ENCODE measurements at places on chromosomes 7 and 10.
A peak's percentile ranks its signal among the peaks of the same experiment; 100 is the strongest.

DNA sequence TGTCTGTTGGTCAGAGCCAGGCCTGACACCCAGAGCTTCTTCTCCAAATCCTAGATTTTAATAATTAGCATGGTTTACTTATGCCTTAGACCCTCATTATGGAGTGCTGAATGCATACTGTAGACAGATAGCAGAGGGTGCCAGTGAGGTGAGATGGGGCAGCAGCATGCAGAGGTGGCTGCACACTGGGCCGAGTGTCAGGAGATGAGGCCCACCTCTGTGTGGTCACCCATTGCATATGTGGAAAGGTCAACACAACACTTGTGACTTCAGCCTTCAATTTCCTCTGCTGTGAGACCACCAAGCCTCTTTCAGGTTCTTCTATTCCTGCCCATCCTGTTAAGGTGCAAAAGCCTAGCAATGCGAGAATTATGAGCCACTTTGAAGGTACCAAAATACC lies 39.7 kb upstream of the NMT2 start:
- DNase-seq, result no peak

- no peak for DNase-seq
Observed at GRCh38 chr7:44183386-44183785, 5.9 kb downstream of the GCK start.

DNA sequence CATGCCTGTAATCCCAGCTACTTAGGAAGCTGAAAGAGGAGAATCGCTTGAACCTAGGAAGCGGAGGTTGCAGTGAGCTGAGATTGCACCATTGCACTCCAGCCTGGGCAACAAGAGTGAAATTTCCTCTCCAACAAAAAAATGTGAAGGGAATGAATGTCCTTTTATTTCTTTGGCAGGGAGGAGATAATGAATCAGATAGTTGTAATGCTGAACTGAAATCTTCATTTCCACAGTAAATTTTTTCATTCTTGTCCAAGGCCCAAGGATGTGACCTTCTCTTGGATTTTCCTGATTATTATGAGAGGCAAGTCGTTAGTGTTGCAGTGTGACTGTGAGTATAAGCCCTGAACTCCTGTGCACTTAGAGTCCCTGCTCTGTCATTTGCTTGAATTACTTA lies 13.6 kb downstream of the STAMBPL1 start:
- DNase-seq, result no peak

DNA sequence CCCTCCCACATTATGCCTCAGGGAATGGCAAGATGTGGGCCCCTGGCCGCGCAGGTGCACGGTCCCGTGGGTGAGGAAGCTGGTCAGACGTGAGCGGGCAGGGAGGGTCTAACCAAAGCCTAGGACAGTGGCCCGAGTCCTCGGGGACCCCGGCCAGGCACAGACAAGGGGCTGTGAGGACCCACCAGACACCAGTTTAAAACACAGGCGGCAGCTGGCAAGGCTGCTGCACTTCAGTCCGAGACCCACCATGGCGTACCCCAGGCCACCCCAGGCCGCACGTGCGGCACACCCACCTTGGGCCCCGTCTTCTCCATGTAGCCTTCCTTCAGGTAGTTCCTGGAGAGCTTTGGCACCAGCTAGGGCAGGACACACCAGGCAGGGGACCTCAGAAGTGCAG lies 23.5 kb downstream of the GET4 start:
- no peak for DNase-seq

DNA sequence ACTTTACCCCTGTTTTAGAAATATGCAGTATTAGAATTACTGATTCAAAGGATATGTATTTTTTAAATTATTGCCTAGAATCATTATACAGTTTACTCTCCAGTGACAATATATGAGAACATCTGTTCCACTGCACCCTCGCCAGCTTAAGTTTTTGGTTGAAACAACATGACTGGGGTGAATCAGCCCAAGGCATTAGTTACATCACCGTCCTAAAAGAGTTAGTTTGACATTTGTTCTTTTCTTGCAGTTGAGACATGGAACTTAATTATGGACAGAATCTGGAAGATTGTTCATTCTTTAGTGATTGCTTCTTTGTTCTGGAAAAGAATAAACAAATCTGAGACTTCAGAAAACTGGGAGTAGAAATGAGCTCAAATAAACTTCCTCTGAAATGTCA lies 167.3 kb upstream of the DKK1 start:
- DNase-seq, result no peak

DNA sequence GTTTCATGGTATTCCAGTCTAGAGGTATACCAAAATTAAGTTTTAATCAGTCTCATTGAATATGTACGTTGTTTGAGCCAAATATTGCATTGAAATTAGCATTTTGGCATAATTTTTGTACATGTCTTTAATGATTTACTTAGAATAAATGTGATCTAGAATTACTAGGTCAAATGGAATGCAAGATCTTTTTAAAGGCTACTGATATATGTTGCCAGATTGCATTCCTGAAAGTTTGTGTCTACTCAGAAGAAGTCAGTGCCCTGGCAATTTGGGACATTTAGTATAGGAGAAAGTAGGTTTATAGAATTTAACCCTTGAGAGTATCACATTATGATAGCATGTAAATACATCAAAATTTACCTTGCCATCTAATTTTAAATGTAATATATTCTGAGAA lies 32.4 kb downstream of the KMT2E start:
- DNase-seq, result no peak

DNA sequence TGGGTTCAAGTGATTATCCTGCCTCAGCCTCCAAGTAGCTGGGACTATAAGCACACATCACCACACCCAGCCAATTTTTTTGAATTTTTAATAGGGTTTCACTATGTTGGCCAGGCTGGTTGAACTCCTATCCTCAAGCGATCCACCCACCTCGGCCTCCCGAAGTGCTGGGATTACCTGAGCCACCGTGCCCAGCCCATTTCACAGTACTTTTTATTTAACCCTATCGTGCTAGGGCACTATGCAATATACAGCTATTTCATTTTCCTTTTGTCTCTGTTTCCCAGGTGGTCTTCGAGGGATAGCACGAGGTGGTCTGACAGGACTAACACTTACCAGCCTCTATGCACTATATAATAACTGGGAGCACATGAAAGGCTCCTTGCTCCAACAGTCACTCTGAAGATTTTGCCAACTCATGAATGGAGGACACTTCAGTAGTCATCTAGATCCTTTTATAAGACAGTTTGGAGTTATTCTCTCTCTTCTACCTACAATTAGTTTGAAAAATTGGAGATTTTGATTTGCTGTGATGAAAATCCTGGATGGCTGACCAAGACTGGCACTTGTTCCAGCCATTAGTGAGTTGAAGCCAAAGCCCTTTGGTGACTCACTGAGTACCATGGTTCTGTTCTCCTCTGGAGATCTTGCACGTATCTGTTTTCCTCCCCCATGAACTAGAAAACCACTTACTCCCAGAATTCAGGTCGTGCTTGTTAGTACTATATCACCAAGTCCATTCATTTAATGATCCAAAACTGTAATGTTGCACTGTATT lies 27.3 kb downstream of the NCOA4 start:
- DNase-seq, result no peak

DNA sequence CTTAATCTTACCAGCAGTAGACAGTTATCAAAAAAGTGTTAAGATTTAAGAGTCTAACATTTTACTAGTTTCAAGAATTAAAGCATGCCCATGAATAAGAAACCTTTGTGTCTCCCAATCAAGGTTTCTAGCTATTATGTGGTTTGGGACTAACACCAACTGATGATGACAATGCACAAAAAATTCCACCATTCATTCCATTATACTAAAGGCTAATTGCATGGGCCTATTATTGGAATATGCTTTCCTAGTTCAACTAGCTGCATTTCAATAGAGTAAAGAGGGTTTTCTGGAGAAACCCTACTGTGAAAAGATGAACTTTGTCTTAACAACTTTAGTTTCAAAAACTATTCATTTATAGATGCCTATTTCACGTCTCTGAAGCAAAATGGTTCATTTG lies 44.6 kb downstream of the UBE2H start:
- no peak for DNase-seq

DNA sequence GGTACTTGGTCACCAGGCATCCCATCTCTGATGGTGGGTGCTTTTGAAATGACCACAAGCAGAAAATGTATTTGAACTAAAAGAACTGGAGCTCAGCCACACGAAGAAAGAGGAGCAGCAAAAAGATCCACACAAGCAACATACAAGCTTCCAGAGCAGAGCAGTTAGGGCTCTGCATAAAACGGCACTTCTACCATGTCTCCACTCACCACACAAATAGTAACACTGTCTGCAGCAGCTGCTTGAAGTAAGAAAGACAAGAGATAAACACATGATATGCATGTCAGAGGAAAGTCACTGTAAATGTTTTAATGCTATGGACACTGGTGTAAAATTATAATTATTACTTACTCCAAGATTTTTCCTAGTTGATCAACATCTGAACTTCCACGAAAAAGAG lies 32.5 kb upstream of the FAM133B start:
- no peak for DNase-seq

GRCh38 chr7:35257251-35258124 lies 3.6 kb upstream of the TBX20 start:
- no peak for DNase-seq

- DNase-seq, result no peak
Observed at GRCh38 chr7:100191775-100192174, 14.1 kb downstream of the STAG3 start.

DNA sequence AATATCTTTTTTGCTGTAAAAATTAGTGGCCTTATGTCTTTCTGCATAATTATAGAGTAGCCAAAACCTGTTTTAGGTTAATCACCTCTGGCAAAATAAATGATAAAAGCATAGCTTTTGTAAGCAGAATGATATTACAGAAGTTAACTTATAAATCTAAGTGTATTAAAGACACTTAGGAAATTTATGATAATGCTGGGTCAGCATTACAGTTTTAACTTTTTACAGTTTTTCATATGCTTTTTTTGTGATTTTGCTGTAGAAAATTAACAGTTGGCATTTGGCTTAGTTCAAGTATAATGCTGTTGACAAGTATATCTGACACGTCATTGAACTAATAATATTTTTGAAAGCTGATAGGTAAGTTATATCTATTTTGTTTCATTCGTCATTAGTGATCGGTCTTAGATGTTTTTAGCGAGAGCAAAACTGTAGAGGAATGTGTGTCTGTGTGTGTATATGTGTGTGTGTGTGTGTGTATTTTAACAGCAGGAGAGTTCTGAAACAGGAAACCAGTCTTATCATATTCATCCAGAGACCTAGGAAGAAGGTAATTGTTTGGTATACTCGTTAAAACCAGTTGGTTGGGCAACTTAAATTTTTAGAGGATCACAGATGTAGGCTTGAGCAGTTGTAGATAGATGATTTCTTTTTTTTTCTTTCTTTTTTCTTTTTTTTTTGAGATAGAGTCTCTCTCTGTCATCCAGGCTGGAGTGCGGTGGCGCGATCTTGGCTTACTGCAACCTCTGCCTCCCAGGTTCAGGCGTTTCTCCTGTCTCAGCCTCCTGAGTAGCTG lies 15.4 kb downstream of the PTEN start:
- no peak for DNase-seq

- DNase-seq, result peak; percentile 81
Observed at GRCh38 chr10:78964952-78965633, 103.7 kb upstream of the ZMIZ1 start.

- DNase-seq, result no peak
Observed at GRCh38 chr10:73914036-73914435, 3.1 kb downstream of the PLAU start.

GRCh38 chr10:131998845-131999681 lies 17.3 kb upstream of the BNIP3 start:
- DNase-seq, result no peak

GRCh38 chr10:47015404-47015803 lies 104.2 kb downstream of the PTPN20 start:
- DNase-seq, result no peak

GRCh38 chr7:43391518-43391917 lies 191.4 kb upstream of the STK17A start:
- no peak for DNase-seq

DNA sequence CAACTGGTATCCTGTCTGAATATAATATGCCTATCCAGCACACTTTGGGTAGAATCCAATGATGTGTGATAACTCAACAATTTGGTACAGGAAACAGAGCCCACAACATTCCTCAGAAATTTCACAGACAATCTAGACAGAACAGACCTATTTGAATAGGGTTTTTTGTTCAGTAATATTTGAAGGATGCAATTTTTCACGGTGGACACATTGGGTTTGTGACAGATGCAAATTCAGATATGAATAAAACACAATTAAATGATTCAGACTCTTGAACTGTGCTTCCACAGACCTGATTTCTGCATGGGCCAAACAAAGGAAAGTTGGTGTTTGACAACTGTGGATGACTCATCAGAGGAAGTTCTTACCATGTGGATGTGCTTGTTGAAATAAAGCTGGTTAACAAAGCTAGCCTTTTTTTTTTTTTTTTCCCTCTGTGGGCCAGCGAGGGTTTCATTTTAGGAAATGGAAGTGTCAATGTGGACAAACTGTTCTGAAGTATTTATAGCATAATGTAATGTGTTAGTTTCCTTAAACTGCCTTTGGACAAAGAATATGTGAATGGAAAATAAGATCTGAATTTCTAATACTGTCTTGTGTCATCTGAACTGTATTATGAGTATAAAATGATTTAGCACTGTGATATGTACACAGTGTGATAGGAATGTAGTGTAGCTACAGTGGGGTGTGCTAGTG lies 43.2 kb upstream of the FAM133B start:
- peak; percentile 66 for DNase-seq

DNA sequence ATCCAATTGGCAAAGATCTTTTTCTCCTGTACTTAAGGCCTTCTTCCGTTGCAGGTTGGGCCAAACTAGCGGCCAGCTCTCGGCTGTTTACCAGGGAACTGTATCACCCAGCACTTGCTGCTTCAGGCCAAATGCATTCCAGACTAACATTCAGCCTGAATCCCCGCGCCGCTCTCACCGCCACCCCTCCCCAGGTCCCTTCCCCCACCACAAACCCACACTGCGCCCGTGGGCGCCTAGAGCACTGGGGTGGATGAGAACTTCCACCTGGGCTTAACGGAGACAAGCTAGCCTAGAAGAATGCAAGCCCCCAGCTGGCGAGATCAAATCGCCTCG lies 676 bp downstream of the TCAF1 start:
- no peak for DNase-seq

DNA sequence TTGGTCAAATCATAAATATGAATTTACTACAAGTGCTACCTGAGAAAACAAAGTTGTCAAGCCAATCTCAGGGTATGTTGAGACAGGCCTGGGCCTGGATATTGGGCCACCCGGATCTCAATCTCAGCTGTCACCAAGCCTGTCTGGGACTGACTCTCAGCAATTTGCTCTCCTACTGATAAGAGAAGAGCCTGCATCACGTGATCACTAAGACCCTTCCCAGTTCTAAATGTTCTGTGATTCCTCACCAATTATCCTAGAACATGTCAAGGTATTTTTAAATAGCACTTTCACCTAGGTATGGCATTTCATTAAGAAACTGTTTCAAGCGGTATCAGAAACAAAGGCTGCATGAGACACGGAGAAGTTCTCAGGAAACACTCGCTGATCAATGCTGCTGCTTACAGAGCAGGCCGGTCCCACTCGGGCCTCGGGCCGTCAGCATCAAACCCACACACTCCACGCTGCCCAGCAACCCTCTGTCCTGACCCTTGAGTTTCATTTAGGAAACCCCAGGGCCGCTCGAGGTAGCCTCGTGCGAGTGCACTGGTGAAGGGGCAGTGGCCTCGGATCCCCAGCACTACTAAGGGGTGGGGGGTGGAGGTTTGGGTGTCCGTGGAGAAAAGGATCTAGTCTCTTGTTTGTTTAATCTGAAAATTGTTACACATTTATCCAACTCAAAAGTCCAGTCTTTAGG lies 4.1 kb downstream of the KLF6 start:
- DNase-seq, result no peak

GRCh38 chr10:11112718-11113117 lies 95.0 kb downstream of the CELF2 start:
- DNase-seq, result no peak

GRCh38 chr7:103116991-103117390 lies 31.9 kb downstream of the NAPEPLD start:
- DNase-seq, result no peak

All from HCT116 (cell line).